Cerebellar nuclear complex (tissue), 1 donor: ENCODE measurements at places on chromosomes 4 and X.

- no peak for DNase-seq
Observed at GRCh38 chrX:150018931-150019361, 80.7 kb upstream of the EOLA2 start.

- DNase-seq: no peak
Observed at GRCh38 chr4:166324321-166324720, 451.3 kb downstream of the TLL1 start.

GRCh38 chr4:149017002-149017734, 575.0 kb upstream of the NR3C2 start:
- DNase-seq: no peak

GRCh38 chrX:68942840-68943239, 114.0 kb downstream of the EFNB1 start:
- no peak for DNase-seq

- no peak for DNase-seq
Observed at GRCh38 chr4:40843696-40844095, 93.9 kb downstream of the NSUN7 start.

DNA sequence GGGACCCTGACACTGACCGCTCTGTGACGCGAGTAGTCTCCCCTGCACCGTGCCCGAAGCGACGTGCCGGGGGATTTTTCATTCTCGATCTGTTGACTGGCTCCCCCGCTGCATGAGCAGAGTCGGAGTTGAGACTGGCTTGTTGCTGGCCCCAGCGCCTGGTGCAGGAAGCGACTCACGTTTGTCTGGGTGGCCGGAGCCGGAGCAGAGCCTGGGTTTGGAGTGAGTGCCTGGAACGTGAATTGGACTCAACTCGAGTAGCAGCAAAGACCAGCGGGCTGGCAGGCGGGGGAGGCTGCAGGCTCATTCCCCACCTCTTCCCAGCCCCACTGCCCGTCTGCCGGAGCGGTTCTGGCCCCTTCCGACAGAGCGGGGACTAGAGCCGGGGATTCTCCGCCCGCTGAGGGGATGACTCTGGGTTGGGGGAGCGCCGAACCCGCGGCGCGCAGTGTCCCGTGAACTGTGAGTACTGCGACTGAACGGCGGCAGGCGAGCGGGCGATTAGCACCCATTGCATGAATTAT, 554 bp downstream of the PCDH7 start:
- no peak for DNase-seq

DNA sequence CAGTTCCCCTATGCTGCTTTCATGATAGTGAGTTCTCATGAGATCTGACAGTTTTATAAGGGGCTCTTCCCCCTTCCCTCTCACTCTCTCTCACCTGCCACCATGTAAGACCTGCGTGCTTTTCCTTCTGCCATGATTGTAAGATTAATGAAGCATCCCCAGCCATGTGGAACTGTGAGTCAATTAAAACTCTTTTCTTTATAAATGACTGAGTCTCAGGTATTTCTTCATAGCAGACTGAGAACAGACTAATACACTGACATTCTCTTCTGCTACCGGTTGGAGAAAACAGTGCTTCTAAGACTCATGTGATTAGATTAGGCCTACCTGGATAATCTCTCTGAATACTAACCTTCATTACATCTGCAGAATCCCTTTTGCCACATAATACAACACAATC, 45.4 kb upstream of the TRPC5OS start:
- no peak for DNase-seq

- DNase-seq: no peak
Observed at GRCh38 chr4:182937268-182938204, 20.4 kb upstream of the DCTD start.

DNA sequence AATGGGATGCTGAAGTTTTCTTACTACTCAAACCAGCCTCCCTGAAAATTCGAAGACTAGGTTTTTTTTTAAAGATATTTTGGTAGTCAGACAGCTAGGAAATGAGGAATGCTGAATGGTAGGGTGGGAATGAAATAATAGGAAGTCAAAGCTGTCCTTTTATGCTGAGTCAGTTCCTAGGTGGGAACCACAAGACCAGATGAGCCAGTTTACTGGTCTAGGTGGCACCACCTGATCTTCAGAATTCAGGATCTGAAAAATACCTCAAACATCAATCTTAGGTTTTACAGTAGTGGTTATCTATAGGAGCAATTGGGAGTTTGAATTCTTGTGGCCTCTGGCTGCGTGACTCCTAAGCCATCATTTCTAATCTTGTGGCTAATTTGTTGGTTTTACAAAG, 183.1 kb upstream of the GALNT7 start:
- DNase-seq: no peak

- no peak for DNase-seq
Observed at GRCh38 chr4:153318696-153319320, 25.7 kb upstream of the MND1 start.

DNA sequence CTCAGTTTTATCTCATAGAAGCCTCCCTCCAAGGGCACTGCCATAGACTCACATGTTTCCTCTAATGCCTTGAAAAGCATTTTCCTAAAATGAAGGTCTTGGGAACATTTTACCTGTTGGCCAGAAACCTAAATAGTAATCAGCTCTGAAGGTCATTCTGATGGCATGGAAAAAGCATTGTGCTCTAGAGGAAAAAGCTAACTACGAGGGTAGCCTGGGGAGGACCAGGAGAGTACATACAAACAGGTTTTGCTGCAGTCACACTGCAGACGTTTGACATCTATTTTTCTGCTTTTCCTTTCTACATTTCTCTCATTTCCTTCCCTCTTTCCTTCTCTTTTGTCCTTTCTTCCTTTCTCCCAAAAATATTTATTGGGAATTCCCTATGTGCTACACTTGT, 103.3 kb upstream of the SORBS2 start:
- DNase-seq: no peak

DNA sequence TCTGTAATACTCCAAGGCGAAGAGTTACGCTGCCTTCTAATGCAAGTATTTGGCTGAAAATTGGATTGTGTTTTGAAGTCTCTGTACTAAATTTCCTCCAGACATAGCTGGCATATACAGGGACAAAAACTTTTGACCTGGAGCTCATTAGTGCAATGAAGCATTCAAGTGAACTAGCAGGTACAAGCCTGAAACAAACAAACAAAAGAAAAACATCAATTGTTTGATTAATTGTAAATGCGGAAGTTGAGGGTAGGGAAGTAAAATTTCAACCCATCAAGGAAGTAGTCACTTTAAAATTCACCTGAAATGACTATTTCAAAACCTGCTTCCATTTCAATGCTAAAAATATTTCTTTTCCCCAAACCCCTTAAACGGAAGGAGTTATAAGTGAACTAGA, 516.3 kb upstream of the ATOH1 start:
- DNase-seq: no peak

GRCh38 chrX:44489515-44489914, 53.1 kb downstream of the FUNDC1 start:
- DNase-seq: no peak

DNA sequence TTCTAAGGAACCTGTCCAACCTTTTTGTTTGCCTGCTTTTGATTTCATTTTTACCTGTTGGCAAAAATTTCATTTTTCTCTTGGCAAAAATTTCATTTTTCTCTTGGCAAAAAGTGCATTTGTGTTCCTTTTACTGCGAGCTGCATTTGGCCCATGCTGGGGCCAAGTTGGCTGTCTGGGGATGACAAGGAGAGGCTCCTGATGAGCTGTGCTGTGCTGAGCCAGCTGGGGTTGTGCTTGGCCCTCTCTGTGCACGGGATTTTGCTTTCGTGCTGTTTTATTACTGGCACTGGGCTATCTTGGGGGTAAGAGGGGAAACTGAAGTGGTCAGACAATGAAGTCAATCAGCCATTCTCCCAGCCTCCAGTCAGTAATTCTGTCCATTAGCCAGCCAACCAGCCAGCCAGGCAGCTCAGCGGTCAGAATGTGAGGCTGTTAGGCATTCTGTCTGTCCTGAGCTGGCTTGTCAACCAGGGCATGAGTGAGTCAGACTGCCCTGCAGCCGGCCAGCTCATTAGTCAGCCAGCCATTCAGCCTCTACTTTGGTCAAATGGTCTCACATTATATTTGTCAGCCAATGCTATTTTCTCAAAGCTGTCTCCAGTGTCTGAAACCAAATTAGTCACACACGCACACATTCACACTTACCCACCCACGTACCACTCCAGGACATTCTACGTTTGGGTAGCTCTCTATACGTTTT, 56.9 kb upstream of the PRPS1 start:
- DNase-seq: no peak

DNA sequence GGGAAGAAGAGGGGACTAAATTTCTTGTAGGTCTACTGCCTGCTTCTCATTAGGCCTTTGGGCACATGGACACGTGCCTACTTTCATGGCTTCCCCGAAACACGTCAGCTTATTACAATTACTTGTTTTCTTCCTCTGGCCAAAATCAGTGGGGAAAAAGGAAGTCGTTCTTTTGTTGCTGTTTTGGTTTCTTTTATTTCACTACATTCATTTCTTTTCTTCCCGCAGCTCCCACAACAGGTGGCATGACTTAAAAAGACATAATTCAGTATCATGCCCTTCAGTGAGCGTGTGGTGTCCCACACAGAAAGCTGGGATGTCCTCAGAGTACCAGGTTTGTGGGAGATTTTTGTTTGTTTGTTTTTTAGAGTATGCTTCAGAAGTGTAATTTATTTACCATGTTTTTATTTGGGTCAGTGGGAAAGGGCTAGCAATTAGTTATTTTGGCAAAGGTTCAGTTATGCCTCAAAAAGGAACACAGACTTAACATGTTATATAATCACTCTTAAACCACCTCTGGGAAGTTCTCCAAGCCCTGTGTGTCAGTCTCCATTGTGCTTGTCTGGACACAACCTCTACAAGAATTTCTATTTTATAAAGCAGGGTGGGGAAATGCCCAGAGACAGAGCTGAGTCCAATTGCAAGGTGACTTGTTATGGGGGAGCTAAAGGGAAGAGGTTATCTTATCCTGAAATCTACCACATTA, 44.2 kb upstream of the SPRY1 start:
- DNase-seq: no peak

DNA sequence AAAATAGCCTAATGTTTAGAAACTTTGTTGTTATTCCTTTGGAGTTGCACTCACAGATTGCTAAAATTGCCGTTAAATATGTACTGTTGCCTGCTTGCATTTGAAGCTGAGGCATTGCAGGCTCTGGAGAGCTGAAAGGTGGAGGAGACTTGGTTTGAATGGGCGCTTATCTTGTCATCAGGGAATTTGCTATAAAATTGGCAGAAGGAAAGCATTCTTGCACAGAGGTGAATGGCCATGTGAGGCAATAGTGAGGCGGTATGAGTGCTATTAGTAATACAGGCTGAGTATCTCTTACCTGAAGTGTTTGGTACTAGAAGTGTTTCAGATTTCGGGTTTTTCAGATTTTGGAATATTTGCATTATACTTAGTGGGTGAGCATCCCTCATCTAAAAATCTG, 41.3 kb downstream of the TRAPPC11 start:
- DNase-seq: no peak
